Activated CD4-positive, alpha-beta T cell treated with anti-CD3 and anti-CD28 coated beads for 24 hours (primary cell): ENCODE measurements at places on chromosomes 1 and 21.

DNA sequence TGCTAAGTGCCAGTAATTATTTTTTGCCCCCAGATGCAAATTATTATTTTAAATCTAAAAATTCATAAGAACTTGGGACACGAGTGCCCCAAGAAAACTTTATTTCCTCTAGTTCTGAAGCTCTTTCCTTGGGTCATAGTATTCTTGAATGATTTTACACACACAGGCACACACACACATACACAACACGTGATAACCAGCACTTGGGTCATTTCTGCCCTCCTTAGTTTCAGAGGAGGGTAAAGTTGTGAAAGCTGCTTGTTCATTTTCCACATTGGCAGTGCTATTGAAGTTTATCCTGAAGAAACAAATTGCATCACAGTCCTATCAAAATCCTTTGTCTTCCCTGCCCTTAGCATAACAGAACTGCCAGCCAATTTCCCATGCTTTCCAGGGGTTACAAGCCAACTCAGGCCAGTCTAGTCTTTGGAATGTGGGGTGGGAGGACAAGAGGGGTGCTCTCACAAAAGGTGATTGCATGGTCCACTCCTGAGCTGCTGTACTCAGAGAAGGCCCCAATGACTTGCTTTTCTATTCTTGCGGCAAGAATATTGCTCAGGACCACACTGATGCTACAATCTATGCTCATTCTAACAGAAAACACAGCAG lies 98.5 kb upstream of the POGK start:
- no peak for DNase-seq

DNA sequence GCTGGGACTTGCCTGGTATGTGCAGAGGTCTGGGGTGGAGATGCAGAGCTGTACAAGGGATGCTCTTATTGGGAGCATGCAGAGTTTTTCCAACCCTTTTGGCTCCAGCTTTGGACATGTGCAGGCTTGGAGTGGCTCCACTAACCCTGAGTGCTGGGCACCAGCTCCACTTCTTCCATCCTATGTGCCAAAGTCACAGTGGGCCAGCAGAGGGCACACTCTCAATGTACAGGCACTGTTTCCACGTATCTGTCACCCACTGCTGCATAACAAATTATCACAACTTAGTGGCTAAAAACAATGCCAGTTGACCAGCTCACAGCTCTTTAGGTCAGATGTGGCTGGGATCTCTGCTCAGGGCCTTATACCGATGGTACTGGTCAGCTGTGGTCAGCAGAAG lies 631.8 kb downstream of the AJAP1 start:
- DNase-seq = peak; percentile 20

- DNase-seq = no peak
Measured at GRCh38 chr1:2156866-2157265, 37.7 kb downstream of the FAAP20 start.

GRCh38 chr1:52365071-52365745 lies 797 bp downstream of the CC2D1B start:
- DNase-seq = no peak

- DNase-seq = no peak
Measured at GRCh38 chr21:34097442-34097841, 24.1 kb downstream of the MRPS6 start.

- DNase-seq = no peak
Measured at GRCh38 chr1:56710646-56711045, 65.5 kb downstream of the PRKAA2 start.

- no peak for DNase-seq
Measured at GRCh38 chr1:151133018-151133806, 13.2 kb downstream of the SEMA6C start.

DNA sequence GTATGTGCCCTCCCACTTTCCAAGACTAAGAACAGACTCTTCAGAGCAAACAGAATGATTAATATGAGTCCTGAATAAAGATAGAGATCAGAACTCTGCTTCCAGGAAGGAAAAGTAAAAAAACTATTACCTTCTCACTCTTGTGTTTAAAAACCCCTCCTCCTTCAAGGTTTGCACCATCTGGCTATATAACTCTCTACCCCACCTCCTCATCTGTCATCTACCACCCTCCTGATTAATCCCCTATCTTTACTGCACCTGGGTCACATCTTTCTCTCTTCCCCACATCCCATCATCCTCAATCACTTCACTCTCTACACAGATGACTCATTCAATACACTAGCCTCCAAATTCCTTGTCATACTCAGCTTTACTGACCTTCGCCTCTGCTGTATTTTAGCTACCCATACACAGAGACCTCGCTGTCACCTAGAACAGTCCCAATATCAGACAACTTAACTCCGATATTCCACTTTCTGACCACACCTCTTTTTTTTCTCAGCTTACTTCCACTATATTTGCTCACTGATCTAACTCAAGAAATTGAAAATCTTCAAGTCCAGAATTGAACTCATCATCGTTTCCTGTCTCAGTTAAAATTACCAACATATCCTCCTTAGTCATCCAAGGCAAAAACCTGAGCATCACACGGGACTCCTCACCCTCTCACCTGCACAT lies 3.7 kb downstream of the SCMH1 start:
- no peak for DNase-seq

GRCh38 chr1:188871164-188871563 lies 1606.5 kb downstream of the BRINP3 start:
- no peak for DNase-seq

DNA sequence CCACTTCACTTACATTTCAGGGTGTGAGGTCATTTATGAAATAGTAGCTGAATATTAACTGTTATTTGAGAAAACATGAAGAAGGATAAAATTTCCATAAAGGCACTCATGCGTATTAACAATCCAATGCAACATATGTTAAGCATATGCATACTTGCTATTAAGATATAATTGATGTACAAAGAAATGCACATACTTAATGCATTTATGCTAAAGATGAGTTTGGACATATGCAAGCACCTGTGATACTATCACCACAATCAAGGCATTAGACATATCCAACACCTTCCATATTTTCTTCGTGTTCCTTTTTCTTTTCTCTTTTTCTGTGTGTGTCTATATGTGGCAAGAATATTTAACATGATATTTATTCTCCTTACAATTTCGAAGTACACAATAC lies 464.8 kb upstream of the BRINP3 start:
- no peak for DNase-seq

GRCh38 chr21:38851101-38851500 lies 45.4 kb downstream of the ETS2 start:
- DNase-seq = no peak

- DNase-seq = no peak
Measured at GRCh38 chr1:77412069-77412819, 130.4 kb downstream of the AK5 start.

- DNase-seq = no peak
Measured at GRCh38 chr1:22588899-22589422, 25.7 kb downstream of the EPHA8 start.

- DNase-seq = no peak
Measured at GRCh38 chr1:158017800-158018595, 24.6 kb downstream of the KIRREL1 start.

DNA sequence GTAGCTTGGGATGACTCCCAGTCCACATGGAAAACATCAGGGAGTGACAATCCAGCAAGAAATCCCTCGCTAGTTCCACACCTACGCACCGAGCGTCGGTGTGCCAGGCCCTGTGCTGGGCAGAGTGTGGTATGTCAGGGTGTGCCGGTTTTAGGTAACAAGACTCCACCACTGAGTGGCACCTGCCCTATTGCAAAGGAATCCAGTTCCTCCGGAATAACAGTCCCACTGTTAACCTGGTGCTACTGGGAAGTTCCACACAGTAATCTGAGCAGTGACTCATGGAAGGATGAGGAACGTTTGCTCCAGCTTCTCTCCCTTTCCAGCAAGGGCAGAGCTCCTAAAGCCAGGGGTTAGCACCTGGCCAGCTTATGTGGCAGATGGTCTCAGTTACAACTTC lies 14.3 kb downstream of the RNF207 start:
- no peak for DNase-seq

DNA sequence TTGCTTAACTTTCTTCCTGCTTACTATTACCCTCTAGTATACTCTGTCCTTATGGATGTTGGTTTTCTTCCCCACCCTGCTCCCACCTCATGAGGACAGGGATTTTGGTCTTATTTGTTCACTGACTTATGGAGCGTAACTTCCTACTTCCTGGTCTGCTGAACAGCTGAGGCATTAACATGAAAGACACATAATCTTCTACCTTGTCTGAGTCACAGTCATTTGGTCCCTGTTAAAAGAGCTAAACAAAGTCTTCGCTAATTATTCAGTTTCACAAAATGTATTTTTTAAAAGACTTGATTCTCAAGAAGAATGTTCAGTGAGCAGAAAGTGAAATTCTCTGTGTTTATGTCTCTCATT lies 18.5 kb downstream of the RNASEL start:
- DNase-seq = no peak

DNA sequence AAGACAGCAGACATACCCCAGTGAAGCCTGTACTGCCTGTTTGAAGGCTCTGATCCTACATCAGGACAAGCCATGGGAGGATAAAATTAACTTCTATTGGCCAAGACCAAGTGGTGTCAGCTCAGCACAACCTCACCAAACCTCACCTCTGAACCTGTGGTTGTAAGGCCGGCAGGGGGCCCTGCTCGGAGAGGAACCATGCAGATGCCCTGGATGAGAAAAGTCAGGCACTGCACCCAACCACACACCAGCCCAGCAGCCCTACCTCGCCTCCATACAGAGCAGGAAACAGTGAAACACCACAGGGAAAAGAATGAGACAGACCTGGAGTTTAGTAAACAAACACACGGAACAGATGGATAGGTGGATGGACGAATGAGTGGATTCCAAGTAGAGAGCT lies 70.0 kb upstream of the PAX7 start:
- no peak for DNase-seq

DNA sequence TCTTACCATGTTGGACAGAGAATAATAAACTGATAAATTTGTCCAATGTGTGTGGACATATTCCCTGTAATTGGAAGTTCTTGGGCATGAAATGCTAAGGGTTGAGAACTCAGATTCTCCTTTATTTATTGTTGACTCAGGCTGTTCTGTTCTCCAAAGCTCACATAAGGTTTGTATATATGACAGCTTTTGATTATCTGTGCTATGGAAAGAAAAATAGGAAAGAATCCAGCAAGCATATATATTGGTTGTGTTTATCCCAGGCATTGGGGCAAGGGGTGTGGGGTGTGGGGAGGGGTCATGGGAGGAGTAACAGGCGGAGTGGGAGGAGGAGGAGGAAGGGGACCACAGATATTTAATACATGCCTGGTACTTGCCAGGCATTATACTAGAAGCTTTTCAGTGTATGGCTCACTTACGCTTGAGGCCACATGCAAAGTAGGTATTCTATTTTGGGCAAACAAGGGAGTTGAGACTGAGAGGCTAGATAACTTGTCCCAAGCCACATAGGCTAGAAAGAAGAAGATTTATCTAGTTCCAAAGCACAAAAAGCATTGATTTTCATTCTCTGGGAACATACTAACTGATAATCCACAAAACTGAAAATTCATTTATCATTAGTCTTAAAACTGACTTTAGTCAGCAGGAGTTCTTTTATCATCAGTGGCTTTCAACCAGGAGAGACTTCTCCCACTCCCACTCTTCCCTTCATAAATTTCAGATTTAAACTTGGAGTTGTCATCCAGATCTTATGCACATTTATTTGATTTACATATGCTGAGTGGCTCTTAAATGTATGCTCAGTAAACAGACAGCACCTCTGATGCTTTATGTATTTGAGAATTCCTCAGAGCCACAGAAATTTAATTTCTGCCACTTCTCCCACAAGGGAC lies 27.2 kb downstream of the NGF start:
- DNase-seq = no peak

DNA sequence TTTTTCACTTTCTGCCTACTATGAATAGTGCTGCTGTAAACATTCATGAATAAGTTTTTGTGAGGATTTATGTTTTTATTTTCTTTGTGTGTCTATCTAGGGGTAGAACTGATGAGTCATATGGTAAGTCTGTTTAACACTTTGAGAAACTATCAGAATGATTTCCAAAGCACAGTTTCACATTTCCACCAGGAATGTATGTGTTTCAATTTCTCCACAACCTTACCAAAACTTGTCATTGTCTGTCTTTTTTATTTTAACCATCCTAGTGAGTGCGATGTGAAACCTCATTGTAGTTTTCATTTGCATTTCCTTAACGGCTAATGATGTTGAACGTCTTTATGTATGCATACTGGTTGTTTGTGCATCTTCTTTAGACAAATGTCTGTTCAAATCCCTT lies 23.5 kb downstream of the RNASEL start:
- no peak for DNase-seq

- no peak for DNase-seq
Measured at GRCh38 chr1:221013691-221014660, 134.7 kb downstream of the HLX start.
